ENCODE measurements at places on chromosomes 13 and 19.
A peak's percentile ranks its signal among the peaks of the same experiment; 100 is the strongest.

- no peak for DNase-seq
Observed at GRCh38 chr13:35830850-35831450, 300.2 kb downstream of the DCLK1 start.

DNA sequence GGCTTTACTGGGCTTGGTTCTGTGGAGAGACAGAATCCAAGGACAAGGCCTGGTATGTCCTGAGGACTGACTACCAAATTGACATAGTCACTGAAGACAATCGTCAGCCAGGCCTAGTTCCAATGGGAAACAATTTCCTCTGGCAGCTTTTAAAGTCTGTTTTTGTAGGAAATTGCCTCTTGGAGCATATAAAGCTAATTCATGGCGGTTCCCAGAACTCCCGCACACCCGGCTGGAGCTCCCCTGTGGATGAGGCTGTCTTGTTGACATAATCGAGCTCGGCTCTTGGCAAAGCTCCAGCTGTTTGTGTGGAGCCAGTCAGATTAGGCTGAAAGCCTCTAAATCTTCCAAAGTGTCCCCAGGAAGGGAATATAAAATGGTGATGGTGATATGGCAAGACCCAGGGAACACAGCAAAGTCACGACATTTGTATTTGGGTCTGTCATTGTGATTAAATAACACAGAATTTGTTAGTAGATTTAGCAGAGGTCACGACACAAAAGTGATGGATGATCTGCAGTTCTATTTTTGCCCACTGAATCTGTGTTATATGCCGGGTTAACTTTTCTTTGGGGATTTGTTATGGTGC lies 395.0 kb downstream of the PCDH9 start:
- DNase-seq: peak; percentile 74

DNA sequence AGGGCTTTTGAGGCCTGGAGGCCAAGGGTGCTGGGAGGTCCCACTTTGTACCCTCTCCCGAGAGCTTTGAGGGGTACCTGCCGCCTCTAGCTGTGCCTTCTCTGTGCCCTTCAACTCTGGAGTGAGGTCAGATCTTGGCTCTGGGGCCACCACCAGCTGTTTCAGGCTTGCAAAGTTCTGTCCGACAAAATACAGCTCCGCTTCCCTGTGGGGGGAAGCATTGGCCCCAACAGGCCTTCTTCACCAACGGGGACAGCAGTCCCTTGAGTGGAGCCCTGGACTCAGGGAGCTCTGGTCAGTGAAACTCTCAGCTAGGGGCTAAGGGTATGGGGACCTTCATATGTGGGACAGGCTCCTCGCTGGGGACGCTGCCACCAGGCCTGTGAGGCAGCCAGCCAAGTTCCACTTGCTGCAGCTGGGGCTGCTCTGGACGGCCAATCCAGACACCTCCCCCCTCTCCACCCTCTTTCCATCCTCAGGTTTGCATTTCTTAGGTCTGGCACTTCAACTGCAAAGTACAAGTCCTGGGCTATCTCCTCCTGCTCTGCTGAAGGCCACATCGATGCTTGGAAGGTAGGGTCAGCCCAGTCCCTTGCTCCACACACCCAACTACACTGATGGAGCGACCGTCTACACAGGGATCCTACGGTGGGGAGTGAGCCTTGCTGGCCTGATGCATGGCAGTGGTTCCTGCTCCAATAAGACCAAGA lies 46.8 kb downstream of the C13orf46 start:
- DNase-seq: no peak

DNA sequence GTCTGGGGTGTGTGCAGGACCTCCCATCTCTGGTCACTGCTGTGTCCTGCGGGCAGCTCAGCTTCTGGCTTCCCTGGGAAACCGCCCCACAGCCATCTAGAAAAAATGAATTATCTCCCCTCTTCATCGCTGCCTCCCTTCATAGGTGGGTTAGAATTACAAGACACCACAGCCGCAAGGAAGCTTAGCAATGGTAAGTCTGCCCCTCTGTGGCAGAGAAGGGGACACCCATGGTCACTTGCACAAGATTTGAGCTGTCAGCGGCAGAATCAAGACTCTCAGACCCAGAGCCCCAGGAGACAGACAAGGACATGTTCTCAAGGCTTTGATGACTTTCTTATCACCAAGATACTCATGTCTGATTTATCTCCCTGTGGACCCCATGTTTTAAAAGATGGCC lies 110.8 kb upstream of the PABPC3 start:
- no peak for DNase-seq

GRCh38 chr13:65914716-65915115 lies 1315.4 kb downstream of the PCDH9 start:
- DNase-seq: no peak

GRCh38 chr13:72792640-72793039 lies 10.7 kb downstream of the PIBF1 start:
- DNase-seq: no peak

- no peak for DNase-seq
Observed at GRCh38 chr19:1409204-1410005, 2.0 kb downstream of the DAZAP1 start.

GRCh38 chr13:30142486-30143211 lies 164.7 kb downstream of the KATNAL1 start:
- no peak for DNase-seq

- no peak for DNase-seq
Observed at GRCh38 chr19:7743425-7743841, 3.9 kb downstream of the CD209 start.

GRCh38 chr19:1168572-1169410 lies 5.3 kb downstream of the SBNO2 start:
- no peak for DNase-seq

DNA sequence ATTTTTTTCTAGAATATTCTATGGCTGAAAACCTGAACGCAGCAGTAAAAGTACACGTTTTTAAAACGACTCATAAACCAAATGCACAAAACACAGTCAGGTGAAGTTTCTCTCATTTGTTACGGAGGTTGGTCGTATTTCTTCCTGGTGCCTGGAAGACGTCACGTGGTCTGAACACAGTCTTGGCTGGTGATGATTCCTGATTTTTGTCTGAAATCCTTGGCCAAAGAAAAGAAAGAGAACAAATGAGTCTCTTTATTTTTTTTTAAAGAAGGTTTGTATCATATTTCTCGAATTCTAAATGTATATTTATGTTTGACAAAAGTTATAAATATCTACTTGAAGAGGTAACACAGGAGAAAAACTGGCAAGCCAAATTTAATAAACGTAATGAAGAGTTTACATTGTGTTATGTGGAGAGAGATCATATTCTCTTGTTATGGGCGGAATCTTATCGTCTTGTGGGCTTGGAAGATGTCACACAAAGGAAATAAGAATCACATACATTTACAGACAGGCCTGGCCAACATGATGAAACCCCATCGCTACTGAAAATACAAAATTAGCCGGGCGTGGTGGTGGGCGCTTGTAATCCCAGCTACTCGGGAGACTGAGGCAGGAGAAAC lies 10.0 kb upstream of the PNMA8A start:
- DNase-seq: no peak

- no peak for DNase-seq
Observed at GRCh38 chr13:101880581-101880980, 428.1 kb downstream of the ITGBL1 start.

GRCh38 chr13:74194846-74195245 lies 60.6 kb upstream of the KLF12 start:
- DNase-seq: no peak

DNA sequence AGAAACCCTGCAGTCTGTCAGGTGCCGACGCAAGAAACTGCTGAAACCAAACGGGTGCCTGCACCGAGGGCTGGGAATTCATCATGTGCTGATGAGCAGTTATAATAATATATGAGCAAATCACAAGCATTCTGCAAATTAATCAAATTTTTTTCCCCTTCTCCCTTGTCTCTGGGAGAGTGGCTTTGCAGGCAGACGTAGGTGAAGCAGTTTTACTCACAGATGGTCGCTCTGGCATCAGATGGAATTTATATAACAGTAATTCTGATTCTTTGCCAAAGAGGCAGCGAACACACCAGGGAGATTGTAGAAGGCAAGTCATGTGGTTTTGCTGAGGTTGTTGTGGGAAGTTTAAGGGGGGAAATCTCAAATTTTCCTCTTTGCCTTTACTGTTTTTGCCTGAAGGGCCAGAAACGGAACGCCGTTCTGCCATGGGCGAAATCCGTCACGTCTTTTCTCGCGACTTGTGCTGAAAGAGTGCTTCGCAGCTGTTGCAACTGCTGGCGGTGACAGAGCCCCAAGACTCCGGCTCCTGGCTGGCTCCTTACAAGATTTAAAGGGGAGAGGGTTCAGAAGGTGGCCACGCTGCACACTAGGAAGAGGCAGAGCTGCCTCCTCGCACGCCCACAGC lies 320.1 kb downstream of the ZNF536 start:
- DNase-seq: no peak

DNA sequence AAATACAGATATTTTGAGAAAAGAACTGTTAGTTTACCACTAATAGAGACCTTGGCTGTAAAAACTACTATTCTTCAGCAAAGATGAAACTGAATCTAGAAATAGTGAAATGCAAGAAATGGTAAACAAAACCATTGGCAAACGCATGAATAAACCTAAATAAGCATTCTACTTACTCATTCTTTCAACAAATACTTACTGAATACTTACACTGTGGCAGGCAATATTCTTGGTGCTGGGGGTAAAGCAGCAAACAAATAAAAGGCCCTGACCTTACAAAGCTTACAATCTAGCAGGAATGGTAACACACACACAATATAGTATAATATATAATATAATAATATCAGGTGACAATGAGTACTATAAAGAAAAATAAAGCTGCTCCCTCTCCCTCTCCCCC lies 38.7 kb downstream of the KATNAL1 start:
- no peak for DNase-seq

- DNase-seq: no peak
Observed at GRCh38 chr13:98216135-98216565, 39.1 kb upstream of the RNF113B start.

- no peak for DNase-seq
Observed at GRCh38 chr13:29452773-29453616, 142.5 kb downstream of the SLC7A1 start.

GRCh38 chr19:47633517-47633916 lies 24.6 kb downstream of the BICRA start:
- no peak for DNase-seq

- DNase-seq: no peak
Observed at GRCh38 chr13:24716011-24716410, 35.8 kb downstream of the ATP12A start.

DNA sequence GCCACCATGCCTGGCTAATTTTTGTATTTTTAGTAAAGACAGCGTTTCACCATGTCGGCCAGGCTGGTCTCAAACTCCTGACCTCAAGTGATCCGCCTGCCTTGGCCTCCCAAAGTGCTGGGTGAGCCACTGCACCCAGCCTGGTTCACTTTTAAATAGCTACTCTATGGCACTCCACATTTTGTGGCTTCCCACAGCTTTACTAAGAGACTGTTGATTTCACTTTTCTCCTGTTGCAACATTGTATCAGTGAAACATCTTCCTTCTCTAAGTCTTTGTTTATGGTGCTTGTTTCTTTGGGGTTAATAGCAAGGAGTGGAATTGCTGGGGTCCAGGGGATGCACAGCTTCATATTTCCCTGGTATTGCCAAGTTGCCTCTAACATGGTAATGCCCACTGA lies 12.3 kb downstream of the TMEM38A start:
- no peak for DNase-seq

GRCh38 chr19:44163789-44164188 lies 1.1 kb upstream of the ZNF226 start:
- DNase-seq: no peak

- no peak for DNase-seq
Observed at GRCh38 chr19:31500197-31500830, 151.1 kb upstream of the TSHZ3 start.

- no peak for DNase-seq
Observed at GRCh38 chr19:2149980-2150793, 1.2 kb downstream of the AP3D1 start.

DNA sequence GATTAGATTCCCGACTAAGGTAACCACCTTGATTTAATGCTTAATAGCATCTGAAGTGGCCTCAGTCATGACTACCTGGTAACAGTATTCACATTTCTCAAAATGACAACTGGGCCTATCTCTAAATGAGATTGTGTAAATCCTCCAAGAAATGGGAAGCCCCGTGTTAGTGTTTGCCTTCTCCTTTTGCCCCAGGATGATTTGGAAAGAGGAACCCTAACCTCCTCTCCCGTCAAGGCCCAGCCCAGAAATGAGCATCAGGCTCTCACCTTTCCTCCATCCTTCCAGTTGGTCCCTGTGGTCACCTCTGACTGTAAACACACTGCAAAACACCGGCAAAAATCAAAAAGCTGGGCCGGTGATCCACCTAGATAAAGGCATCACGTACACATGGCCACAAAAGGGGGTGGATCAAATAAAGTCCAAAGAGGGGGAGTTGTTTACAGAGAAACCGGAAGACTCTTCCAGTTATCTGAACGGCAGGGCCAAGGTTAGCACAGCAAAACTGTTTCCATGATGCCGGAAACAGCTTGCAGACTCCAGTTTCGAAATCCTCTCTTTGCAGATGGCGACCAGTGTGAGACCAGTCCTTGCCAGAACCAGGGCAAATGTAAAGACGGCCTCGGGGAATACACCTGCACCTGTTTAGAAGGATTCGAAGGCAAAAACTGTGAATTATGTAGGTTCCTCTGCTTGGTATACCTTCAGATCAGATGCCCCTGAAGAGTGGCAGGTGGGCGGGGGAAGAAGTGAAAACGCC lies 16.4 kb downstream of the F10 start:
- DNase-seq: no peak

- DNase-seq: no peak
Observed at GRCh38 chr13:52652980-52653303, 306 bp downstream of the SUGT1 start.

GRCh38 chr13:83211301-83211700 lies 671.0 kb downstream of the SLITRK1 start:
- DNase-seq: no peak

GRCh38 chr13:45490068-45490467 lies 25.3 kb downstream of the COG3 start:
- DNase-seq: no peak

GRCh38 chr19:30167206-30167868 lies 204.8 kb upstream of the ZNF536 start:
- DNase-seq: no peak

GRCh38 chr13:44389876-44390275 lies 16.3 kb downstream of the SERP2 start:
- DNase-seq: no peak

- DNase-seq: no peak
Observed at GRCh38 chr13:22925881-22926747, 254.7 kb upstream of the SGCG start.

GRCh38 chr19:2608602-2608922 lies 93.9 kb downstream of the GNG7 start:
- no peak for DNase-seq

DNA sequence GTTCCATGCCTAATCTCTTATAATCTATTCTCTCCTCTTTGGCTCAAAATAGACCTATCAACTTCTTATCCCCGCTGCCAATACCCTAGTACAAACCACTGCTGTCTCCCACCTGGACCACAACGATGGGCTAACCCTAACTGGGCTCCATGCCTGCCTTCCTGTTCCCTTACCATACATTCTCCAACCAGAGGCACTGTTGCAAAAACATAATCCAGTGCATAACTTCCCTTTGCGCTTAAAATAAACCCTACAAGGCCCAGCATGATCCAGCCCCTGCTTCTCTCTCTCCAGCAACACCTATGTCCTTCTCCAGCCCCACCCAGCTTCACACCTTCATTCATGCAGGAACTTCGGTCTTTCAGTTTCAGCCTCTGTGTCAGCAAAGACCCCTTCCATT lies 27.4 kb upstream of the CEBPA start:
- no peak for DNase-seq
